Thoracic aorta (tissue), 2 donors: ENCODE measurements at places on chromosomes 1 and 21.

- DNase-seq, result no peak
Measured at GRCh38 chr1:230058626-230059025, 8.4 kb upstream of the GALNT2 start.

GRCh38 chr1:226063977-226064815, 1.7 kb downstream of the H3-3A start:
- DNase-seq, result no peak

- DNase-seq, result no peak
Measured at GRCh38 chr1:160855181-160855981, 7.3 kb downstream of the CD244 start.

DNA sequence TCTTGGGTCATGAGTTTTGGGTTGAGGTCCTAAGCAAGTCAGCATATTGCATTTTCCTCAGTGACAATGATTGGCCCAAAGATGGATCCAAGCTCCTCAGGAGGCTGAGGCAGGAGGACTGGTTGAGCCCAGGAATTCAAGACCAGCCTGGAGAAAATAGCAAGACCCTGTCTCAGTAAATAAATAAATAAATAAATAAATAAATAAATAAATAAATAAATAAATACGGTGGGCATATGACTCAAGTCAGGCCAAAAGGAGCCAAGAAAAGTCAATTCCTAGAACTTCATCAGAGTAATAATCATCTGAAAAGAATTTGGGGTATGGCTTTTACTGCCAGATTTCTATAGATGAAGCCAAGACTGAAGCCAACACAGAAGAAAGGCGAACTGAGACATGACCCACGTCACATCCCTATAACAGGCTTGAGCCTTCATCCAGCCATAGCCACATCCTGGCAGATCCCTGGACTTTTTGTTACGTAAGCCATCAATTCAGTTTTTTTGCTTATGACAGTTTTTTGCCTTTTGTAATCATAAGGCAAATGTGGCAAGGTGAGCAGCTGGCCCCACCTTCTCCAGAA, 88.5 kb upstream of the NFASC start:
- DNase-seq, result no peak

DNA sequence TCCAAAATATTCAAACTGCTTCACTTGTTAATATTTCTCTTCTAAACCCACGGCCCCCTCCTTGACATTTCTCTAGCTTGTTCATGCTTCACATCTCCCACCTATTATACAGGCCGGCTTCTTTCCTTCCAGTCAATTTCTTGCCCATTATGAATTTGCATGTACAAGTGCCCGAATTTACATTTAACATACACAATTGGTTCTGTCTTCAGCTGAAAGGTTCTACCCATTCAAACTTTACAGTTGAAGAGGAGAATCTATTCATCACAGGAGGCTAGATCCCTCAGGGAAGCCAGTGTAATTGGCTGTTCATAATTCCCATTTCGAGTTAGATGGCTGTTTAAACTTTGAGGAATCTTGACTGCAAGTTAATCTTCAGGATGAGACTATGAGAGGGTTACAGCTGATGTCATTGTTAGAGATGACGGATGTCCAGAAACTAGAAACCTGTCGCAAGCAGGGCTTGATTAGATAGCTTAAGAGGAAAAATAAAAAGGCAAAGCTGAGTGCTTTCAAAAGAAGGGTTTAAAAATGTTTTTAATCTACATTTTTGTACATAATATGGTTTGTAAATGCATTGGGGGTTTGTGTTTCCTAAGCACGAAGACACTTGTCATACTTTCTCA, 157.0 kb downstream of the ADSS2 start:
- DNase-seq, result no peak

DNA sequence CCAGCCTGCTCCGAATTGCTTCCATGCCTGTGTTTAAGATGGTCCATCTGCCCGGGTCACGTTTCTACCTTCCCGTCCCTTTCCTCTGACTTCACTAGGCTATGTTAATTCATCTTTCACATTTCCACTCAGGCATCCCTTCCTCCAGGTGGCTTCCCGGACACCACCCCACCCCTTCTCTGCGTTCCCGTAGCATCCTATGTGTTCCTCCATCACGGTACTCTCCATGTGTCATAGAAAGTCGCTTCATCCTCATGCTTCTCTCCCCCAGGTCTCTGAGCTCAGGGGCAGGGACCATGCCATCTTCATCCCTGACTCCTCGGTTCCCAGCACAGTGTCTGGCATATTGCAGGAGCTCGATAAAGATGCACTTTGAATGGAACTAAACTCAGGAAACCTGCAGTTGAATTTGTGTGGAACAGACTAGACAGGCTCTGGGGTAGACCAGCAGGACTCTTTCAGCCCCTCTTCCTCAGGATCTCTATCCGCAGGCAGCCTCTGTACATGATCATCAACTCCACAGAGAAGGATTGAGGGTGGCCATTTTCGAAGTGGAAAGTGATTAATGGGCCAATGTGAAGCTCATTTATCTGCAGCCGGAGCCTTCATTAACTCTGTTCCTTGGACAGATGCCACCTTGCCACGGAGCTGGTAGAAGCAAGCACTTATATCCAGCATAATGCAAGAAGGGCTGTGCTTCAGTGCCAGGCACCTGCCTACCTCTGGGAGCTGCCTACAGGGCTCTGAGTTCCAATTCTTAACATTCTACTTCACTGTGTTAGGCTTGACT, 9.1 kb downstream of the C1orf226 start:
- DNase-seq, result no peak

DNA sequence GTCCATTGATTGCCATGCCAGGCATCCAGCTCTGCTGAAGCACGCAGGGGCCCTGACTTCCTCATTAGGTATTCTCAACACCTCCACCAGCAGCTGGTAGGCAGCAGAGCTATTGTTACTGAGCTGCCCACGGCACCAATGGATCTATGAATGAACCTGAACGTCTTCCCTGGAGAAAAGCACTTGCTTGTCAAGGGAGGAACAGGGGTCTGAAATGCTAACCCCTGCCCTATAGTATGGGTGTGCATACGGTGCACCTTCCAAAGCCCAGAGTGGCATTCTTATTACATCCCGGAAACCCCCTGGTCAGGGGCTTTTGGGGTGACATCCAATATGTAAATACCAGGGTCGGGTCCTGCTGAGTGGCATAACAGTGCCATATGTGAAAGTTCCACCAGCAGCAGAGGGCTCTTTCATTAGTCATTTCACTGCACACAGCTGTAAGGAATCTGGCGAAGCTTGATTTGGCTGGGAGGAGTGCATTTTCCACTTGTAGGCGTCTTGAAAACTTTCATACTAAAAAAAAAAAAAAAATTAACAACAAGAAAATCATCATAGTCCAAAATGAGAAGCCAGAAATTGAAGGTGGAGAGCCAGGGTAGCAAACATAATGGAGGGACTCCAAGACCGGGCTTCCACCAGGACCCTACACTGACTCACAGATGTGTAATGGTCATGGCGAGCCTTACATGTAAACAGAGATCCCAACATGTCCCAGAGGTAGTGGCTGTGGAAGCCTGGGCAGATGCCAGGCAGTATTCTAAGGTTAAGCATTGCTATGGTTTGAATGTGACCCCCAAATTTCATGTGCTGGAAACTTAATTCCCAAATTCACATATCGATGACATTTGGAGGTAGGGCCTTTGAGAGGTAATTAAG, 58.8 kb upstream of the PRDX6 start:
- no peak for DNase-seq

DNA sequence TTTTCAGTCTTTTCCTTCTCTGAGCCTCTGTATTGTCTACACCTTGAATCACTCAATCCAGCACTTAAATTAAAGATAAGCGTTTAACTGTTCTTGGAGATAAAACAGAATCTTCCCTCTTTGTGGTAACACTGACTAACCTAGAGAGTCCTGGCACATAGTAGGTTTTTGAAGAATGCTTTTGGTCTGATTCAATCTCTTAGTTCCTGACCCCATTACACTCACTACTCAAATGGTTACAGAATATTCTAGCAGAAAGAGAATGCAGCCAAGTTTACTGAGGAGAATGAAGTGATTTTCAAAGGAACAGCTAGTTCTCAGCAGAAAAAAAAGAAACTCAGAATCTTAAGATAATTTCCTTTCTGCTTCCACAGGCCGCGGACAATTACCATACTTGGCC, 309.2 kb upstream of the PRMT6 start:
- no peak for DNase-seq

GRCh38 chr1:16440131-16440469, 424 bp upstream of the NECAP2 start:
- no peak for DNase-seq

GRCh38 chr1:37391211-37392011, 83.0 kb upstream of the ZC3H12A start:
- no peak for DNase-seq

DNA sequence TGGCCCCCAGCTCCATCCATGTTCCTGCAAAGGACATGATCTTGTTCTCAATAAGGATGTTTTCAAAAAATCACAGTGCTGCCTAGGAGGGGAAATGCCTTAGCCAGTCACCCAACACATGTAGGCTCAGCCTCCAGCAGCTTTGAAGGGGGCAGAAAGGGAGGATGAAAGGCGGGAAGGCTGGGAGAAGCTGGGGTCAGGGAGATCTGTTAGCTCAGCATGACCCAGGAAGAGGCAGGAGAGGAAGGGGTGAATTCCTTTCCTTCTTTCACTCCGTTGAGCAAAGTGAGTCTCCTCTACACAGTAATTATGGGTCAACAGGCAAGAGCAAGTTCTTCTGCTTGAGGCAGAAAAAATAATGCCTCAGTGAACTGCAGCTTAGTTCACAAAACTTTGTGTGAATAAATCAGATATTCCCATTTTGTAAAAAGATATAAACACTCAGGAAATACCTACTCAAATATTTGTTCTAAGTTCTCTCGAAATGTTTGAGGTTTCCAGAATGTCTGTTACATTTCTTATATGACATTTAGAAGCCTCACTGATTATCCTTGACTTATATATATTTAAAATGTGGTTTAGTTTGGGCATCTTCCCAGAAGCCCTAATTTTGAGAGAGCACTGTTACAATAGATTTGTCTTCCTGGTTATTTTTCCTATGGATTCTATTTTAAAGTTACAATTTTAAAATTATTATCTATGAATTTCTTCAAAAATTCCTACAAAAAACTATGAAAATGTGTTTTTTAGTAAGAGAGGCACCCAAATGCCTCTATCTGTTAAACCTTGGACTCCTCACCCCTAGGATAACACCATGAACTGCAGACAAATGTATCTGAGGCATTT, 116.8 kb downstream of the KCNJ6 start:
- no peak for DNase-seq

DNA sequence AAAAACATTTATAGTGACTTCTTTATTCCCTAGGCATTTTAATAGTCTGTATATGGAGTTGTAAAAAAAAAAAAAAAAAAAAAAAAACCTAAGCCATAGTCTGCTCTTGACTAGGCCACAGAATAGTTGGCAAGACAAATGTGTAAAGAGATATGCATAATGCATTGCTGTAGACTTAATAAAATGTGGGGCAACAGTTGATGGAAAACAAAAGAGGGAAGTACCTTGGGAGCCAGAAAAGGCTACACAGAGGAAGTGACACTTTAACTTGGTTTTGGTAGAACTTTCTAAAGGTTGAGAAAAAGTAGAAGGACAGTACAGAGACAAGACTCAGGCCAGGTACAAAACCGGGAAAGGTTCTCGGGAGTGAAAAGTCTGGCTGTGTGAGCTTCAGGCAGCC, 802.9 kb upstream of the ADAMTS5 start:
- DNase-seq, result no peak

GRCh38 chr1:19345391-19345790, 33.3 kb downstream of the SLC66A1 start:
- DNase-seq, result no peak

- no peak for DNase-seq
Measured at GRCh38 chr1:217721692-217722091, 90.5 kb downstream of the SPATA17 start.

- DNase-seq, result no peak
Measured at GRCh38 chr1:221768444-221769066, 26.7 kb upstream of the DUSP10 start.

GRCh38 chr1:82091729-82092128, 291.0 kb downstream of the ADGRL2 start:
- no peak for DNase-seq

- DNase-seq, result no peak
Measured at GRCh38 chr1:238409191-238409850, 518.6 kb upstream of the ZP4 start.

- DNase-seq, result no peak
Measured at GRCh38 chr1:180173451-180173850, 18.8 kb downstream of the QSOX1 start.

DNA sequence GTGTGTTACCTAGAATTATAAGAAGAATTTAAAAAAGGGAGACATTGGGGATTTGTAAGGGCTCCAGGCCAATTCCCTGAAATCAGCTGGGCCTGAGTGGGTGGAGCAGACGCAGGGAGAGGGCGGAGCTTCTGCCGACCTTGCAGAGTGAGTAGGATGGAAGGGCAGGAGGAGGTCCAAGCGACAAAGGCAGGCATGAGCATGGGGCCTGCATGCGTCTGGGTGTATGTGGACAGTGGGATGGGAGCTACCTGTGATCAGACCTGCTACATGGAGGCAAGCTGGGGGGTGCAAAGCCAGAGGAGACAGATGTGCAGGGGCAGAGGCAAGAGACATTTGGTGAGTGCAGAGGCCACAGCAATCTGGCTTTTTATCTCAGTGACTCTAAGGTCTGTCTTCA, 105.3 kb upstream of the OLIG2 start:
- DNase-seq, result no peak

GRCh38 chr21:33578214-33578613, 10.3 kb downstream of the DONSON start:
- DNase-seq, result no peak

- no peak for DNase-seq
Measured at GRCh38 chr1:232018231-232019025, 391.8 kb downstream of the DISC1 start.

DNA sequence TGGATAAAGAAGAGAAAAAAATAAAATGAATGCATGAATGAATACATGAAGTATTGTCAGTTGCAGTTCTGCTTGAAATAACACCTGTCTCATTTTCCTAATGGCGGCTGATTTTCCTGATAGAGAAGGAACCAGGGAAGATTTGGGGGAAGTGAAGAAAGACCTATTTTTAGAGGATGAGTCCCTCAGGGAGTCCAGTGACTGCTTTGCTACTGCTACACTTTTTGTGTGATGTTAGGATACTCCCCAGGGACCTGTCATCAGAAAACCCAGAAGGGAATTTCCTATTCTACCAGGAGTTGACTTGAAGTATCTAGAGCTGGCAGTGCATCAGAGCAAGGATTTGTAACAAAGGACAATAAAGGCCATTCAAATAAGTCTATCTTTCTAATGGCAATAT, 114.8 kb downstream of the MAB21L3 start:
- DNase-seq, result no peak

- DNase-seq, result no peak
Measured at GRCh38 chr1:172837816-172838679, 179.1 kb downstream of the FASLG start.

GRCh38 chr1:38555130-38555529, 304.4 kb downstream of the RRAGC start:
- no peak for DNase-seq

GRCh38 chr1:3683992-3684391, 31.7 kb downstream of the TP73 start:
- no peak for DNase-seq

DNA sequence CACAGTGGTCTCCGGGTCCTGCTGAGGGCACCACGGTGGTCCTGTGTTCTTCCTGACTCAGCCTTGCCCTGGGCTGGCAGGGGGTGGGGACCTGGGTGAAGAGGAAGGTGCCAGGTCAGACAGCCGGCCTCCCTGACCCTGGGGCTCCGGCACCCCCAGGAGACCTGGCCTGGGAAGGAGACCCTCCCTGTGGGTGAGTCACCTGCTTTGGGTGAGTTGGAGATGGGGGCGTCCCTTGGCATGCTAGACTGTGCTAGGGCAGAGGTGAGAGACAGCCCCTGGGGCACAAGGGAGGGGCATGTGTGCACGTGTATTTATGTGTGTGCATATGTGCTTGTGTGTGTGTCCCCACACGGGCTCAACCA, 23.4 kb downstream of the SPSB1 start:
- DNase-seq, result no peak
